ENCODE measurements at places on chromosomes 16 and 17. TPM values are rescaled to one million over a fixed set of nuclear protein-coding genes. Genes with fewer than 3 reads are reported as not detected.

Gene SLC6A4
- total RNA-seq: 1.2 TPM

Gene VAT1L
- 22.0 TPM for total RNA-seq

Gene SLC47A1
- total RNA-seq: 4.9 TPM

Gene DCTPP1
- total RNA-seq: 28.9 TPM

Gene TRPV3
- 0.82 TPM for total RNA-seq

Gene JPH3
- total RNA-seq: 48.1 TPM

Gene KIF18B
- 0.41 TPM for total RNA-seq
